AML-193 (cell line): ENCODE measurements at places on chromosomes 6 and 20.
A peak's percentile ranks its signal among the peaks of the same experiment; 100 is the strongest.

DNA sequence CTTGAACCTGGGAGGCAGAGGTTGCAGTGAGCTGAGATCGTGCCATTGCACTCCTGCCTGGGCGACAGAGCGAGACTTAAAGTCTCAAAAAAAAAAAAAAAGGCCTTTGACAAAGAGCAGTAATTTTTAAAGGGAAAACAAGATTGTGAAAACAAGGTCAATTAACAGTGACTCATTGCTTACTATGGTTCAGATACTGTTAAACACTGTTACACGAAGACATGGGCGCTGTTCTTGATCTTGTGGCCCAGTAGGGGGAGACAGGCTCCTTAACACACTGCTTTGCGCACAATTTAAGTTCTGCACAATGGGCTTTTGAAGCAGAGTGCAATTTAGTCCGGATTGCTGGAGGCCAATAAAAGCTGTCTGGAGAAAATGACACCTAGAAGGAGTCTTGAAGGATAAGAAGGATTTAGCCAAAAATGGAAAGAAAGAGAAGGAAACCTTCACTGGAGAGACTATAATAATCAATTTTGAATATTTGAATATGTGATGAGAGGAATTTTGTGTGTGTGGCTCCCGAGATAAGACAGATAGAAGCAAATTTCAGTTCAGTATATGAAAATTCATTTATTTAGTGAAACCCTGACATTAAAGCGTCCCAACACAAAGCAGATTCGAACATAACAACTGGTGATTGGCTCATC lies 6.0 kb upstream of the LATS1 start:
- peak; percentile 86 for DNase-seq

DNA sequence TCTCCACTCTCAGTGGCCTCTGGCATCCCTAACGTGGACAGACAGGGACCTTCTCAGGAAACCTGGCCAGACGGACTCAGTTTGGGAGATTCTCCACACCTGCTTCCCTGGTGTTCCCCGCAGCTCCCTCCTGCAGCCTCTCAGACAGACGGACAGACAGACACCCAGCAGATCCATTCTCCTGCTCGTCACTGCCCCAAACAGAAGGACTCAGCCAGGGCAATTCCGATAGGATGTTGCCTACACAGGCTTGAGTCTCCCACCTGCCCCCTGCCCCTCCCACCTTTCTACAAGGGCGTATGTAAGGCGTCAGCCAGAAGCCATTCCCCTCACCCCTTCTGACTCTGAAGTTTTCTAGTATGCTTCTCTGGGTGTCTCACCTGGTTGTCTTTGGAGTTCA lies 428 bp downstream of the CCM2L start:
- no peak for DNase-seq

DNA sequence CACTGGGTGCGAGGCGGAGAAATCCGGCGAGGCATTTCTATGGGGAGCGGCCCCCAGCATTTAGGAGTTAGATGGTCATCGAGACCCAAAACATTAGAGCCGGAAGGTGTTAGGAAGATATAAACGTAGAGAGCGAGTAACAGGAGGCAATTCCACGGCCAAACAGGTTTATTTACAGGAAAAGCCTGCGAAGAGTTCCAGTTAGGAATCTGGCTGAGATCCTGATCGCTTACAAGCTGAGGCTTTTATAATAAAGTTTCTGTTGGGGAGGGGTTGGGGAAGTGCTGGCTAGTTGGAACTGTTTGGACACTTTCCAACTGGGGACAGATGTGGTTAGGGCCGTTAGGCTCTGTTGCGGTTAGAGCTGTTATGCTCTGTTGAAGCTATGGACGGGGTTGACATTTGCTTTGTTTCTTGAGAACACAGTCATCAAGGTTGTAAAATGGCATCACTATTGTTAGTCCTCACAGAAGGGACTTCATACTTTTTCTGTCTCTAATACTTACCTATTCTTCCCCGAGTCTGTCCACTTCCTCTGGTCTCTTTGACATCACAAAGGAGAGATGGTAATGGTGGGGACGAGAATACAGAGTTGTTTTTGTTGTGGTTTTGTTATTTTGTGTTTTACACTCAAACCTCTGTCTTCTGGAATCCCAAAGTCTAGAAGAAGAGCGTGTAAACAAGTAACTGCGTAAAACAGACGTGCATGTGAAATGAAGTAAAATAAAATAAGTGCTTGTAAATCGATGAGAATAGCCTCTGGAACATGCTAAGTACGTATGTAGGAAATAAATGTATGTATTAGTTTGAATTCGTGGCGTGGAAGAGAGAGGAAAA lies 554 bp upstream of the ZSCAN31 start:
- peak; percentile 96 for DNase-seq

GRCh38 chr6:106530026-106530425 lies 99.3 kb downstream of the RTN4IP1 start:
- DNase-seq, result no peak

DNA sequence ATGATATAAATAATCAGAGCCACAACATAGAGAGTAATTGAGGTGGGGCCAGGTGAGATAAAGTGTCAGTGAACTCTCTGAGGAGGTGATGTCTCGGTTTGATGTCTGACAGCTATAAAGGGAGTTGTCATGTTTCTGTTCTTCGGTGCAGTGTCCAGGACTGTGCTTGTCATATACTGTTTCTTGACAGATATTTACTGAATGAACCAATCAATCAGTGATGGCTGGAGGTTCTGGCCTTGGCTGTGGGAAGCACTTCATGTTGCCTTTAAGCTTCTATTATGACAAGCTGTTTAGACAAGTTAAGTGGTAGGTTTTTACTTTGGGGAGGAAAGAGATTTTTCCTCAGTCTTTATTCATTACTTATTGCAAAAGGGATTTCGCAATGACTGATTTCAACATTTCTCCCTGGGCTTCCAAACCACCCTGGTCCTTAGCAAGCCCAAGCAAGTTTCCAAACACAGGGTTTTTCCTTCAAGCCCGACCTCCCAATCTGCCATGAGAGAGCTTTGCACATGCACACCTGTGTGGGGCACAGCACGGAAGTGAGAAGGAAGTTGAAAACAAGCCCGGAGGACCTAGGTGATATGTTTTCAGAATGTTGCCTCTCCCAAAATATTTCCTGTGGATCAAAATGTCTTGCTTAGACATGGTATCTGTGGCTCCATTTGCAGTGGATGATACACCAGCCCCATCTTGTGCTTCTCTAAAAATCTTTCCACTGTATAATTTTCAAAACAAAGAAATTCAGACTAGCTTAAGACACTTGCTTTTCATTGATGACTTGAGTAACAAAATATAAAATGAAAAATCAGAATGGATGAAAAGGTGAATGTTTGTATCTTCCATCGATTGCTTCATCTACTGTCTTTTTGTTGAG lies 567.3 kb upstream of the BTBD3 start:
- DNase-seq, result peak; percentile 3

GRCh38 chr6:28282926-28283325 lies 1.6 kb downstream of the PGBD1 start:
- no peak for DNase-seq

GRCh38 chr6:161568885-161569456 lies 295.1 kb upstream of the AGPAT4 start:
- DNase-seq, result no peak

DNA sequence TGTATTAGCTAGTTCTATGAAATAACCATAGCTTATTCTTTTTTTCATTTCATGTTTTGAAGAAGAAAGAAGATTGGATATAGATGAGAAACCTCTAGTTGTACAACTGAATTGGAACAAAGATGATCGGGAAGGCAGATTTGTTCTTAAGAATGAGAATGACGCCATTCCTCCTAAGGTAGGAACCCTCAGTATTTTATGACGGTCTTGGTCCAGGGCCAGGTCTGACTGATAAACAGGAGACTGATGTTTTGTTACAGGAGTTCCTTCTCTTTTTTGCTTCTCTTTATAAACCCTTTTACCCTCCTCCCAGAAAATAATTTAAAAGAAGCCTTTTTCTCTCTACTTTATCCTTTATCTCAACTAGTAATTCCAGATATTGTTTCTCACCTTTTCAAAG lies 43.6 kb downstream of the AFDN start:
- DNase-seq, result no peak

DNA sequence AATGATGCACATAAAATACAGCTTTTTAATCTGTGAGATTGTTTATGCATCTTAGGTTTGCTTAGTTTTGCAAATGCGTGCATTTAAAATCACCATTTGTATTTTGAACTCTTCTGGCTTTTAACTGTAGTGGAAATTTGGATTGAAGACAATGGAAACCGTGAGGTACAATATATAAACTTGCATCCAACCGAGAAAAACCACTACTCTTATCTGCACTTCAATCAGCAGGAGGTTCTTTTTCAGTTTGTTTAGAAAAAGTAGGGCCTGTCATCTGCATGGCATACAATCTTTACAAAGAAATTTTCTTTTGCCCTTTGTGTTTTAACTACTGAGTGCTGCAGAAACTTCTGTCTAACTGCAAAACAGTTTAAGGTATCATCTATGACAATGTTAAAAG lies 132.8 kb downstream of the LAMA2 start:
- DNase-seq, result no peak

DNA sequence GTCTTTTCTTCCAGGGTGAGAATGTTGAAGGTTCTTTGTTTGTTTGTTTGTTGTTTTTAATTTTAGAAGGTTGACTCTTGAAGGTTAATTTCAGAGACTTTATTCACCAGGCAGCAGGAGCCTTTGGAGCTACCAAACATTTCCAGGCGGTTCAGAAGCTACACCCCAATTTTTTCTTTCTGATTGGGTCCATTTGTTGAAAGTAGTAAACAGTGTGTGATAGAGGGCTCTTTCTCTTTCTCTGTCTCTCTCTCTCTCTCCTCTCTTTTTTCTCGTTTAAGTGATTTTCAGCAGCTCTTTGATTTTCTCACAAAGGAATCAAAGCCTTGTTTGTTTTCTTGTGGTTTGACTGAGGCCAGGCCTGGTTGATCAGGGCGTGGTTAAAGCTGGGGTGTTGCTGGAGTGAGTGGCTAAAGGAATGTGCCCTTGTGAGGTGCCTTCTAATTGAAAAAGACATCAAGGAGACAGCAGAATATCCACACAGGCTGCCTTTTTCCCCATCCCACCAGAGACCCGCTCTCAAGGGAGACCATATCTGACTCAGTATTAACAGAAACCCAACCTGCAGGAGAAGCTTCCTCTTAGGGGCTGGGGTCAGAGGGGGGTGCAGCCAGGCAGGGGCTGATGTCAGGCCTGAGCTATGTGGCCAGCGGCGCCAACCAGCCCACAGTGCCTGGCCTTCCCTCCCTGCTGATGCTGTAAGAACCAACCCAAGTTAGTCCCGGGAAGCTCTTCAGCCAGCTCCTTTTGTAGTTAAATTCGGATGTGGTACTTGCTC lies 40.4 kb upstream of the NAA20 start:
- DNase-seq, result no peak

DNA sequence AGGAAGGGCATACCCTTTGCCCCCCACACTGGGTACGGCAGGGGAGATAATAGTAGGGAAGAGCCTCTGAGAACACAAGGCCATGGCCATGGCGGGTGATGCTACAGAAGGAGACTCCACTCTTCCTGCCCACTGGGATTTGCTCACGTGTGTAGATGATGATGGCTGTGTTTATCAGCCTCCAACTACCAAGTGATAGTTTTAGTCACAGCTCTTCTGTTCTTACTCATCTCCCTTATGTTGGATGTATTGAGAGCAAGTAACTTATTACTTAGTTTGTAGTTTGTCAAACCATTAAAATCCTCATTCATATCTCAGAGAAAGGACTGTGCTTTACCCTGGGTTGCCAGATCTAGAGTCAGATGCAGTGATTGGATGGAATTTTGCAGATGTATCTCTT lies 66.0 kb downstream of the CDH26 start:
- DNase-seq, result no peak

GRCh38 chr6:166032366-166033200 lies 135.1 kb downstream of the TBXT start:
- no peak for DNase-seq

DNA sequence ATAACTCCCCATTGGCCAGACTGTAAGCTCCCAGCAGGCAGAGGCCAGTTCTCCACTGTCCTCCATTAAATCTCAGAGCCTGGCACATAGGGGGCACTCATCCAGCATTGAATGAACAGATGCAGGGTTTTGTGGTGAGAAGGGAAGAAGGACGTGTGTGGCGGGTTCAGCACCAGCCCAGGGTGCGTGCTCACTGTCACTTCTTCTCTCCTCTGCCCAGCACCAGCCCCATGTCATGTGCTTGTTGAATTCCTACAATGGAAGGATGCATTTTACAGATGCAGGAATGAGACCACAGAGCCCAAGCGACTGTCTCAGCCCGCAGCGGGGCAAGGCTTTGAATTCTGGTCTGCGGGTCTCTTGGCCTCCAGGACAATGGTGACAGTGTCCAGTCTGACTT lies 149.9 kb downstream of the CEBPB start:
- DNase-seq, result no peak

DNA sequence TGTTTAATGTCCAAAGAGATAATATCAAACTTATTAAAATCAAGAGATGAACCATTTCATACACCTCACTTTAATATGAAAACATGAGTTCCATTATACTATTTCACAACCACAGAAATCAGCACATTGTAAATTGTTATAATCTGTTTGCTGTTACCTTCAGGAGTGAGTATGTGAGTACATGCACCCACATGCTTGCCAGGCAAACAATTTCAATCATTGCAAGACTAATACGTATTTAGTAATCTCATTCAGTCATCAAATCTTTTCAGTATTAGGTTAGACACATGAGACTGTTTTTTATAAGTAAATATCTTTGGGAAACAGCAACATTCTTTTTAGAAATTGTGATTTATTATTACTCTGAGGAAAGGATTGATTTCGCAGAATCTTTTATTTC lies 9.3 kb upstream of the EPM2A start:
- no peak for DNase-seq

- DNase-seq, result no peak
Measured at GRCh38 chr6:3663081-3663480, 88.4 kb downstream of the PXDC1 start.

DNA sequence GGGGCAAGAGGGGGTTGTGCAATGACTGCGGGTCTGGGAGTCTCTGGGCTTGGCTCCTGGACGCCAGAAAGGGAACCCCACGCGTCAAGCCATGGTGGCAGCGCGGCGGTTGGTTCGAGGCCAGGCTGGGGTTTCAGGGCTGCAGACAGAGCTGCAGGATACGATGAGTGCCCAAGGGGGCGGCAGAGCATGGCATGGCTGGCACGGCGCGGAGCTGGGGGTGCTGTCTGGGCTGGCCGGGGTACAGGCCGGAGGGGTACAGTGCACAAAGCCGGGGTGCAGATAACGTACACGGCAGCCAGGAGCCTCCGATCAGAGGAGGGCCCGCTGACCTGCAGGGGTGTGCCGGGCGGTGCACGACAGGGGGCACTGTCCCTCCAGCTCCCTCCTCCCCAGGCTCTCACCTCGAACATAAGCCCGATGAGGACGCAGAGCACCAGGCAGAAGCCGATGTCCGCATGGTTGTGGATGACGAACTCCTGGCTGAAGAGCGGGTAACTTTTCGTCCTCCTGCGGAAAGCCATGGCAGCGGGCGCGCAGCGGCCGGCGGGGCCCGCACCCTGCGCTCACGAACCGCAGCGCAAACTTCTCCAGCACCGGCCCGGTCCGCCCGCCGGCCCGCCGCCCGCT lies 353 bp downstream of the TRAM2 start:
- DNase-seq, result peak; percentile 67

DNA sequence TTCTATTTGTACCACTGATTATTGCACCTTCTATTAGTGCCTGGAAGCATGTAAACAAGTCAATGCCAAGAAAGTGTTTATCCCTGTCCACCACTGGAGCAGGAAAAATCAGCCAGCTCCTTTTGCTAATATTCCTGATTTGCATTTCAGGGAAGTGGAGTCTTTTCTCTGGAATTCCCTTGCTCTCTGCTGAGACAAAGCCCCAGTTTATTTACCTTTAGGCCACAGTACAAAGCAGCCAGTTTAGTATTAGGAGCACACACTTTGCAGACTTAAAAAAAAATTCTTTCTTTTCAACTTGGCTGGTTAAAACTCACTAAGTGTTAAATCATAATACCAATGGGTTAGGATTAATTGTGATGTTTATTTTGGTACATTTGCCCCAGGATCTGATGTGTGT lies 631.1 kb downstream of the PKHD1 start:
- DNase-seq, result no peak
